Activated T-helper 1 cell treated with Interleukin-2 at 50 U/mL for 16 hours (primary cell): ENCODE measurements at places on chromosomes 2 and 18.

- no peak for DNase-seq
Observed at GRCh38 chr2:171741189-171741588, 53.9 kb downstream of the DYNC1I2 start.

DNA sequence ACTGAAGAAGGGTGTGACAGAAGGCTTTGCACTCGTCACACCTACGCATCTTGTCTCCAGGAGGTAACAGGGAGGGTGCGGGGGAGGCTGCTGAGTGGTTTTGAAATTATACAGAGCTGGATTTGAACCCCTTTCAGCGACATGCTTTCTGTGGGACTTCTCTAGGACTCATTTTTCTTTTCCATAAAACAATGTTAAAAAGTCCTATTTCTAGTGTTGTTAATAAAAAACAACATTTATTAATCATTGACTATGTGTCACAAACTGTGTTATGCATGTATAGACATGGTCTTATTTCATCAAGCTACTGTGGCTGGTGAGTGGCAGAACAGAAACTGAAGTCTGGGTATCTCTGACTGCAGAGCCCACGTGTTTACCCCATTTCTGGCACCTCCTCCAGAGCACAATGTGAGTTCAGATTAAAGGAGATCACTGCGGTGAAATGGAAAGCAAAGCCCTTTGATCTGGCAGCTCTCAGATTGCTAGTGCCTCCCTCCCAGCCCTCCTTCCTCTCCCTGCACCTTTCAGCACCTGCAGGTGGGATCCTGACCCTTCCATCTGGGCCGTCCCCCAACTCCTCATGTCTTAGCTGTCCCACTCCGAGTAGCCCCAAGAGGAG is 315.5 kb upstream of the MYT1L start:
- DNase-seq = no peak

- DNase-seq = no peak
Observed at GRCh38 chr2:181107628-181107945, 127.2 kb downstream of the UBE2E3 start.

DNA sequence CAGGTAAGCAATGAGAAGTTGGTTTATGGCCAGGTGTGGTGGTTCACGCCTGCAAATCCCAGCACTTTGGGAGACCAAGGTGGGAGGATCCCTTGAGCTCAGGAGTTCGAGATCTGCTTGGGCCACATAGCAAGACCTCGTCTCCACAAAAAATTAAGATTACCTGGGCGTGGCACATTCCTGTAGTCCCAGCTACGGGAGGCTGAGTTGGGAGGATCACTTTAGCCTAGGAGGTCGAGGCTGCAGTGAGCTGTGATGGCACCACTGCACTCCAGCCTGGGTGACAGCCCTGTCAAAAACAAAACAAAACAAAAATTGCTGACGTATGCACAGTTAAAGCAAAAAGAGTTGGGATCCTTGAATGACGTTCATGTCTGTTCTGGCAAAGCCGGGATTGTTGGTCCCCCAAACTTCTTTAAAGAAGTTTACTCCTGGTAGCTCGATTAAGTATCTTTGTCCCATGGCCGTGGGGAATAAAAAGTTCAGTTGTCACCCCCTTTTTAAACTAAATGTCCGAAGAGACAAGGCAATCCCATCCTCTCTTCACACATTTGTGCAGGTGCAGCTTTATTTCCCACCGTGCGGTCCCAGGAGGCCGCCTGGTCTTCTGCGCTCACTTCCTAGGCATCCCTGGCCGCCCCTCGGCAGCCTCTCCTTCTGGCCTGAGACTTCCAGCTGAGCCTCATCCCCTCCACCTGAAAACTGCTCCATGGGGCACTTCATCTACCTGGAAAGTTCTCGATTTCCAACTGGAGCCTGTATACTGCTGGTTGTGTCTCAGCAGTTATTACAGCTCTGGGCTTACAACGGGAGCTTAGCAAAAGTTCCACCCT is 762 bp upstream of the SPOPL start:
- no peak for DNase-seq

- no peak for DNase-seq
Observed at GRCh38 chr2:109098251-109098920, 30.6 kb upstream of the SH3RF3 start.

DNA sequence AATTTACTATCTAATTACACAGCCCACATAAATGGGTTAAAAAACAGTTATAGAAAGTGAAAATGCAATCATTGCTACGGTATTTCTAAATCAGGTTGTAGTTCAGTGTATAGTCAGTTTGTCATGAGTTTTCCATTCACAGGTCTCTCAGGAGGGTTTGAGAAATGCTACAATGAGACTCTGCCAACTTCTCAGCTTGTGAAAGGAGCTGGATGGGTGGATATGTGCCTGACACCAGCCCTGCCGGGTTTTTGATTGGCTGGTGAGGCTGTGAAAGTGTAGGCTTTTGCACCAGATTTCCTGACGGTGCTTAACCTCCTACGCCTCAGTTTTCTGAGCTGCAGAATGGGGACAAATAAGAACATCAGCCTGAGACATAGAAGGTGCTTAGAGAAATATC is 102.6 kb upstream of the SMIM21 start:
- no peak for DNase-seq
